B cell (primary cell): ENCODE measurements at places on chromosomes 2 and 18. TPM values are rescaled to one million over a fixed set of nuclear protein-coding genes. Genes with fewer than 3 reads are reported as not detected.

The SLC11A1 gene
- total RNA-seq = 6.5 and 7.0 TPM in 2 replicates

The VAMP5 gene
- total RNA-seq = 10.9 and 16.9 TPM in 2 replicates

The CNDP1 gene
- 0.51 and 0.57 TPM in 2 replicates for total RNA-seq

The IL1R2 gene
- total RNA-seq = not detected in 2 replicates

The MRPS5 gene
- 46.3 and 48.9 TPM in 2 replicates for total RNA-seq

The OSBPL1A gene
- total RNA-seq = 0.63 and 0.86 TPM in 2 replicates

The C2orf42 gene
- total RNA-seq = 42.9 and 45.2 TPM in 2 replicates

The ANKRD30BL gene
- not detected in 2 replicates for total RNA-seq

The NTSR2 gene
- total RNA-seq = not detected in 2 replicates

The MYOM1 gene
- 12.8 and 16.1 TPM in 2 replicates for total RNA-seq

The MYL1 gene
- total RNA-seq = not detected in 2 replicates

The TMEM200C gene
- not detected in 2 replicates for total RNA-seq

DNA sequence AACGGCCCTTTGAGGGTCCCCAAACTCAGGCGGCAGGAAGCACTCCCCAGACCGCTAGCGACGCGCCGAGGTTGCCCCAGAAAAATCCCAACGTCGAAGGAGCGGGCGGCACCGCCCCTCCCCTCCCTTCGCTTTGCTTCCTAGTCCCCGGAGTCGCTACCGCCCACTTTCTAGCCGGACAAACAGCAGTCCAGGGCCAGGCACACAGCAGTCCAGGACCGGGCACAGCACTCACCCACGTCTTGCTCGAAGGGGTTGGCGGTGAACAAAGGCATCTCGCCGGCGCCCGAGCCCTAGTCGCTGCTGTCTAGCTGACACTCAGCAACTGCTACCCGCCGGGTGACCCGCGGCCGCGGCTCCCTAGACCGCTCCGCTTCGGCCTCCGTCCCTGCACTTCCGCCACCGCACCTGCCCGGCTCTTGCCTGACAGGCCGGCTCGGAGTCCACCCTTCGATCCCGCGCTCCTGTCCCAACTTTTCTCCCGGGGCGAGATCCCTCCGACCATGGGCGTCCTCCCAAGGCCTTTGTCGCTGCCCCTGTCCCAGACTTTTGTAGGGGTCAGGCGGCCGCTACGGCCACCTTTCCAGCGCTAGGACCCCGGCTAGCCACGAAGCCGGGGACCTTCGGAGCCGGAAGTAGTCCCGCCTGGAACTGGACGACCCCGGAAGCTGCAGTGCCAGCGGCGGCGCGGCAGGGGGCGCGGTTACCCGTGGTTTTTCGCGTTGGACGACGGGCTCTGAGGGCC lies at the start of gene STAM2:
Gene STAM2 (minus strand): TSS at position 396 of the 745 bp plus-strand sequence. CDS start 121 bp downstream, at position 275.
- DNase-seq = peak; percentile 96

- peak; percentile 71 for DNase-seq
Measured at GRCh38 chr2:213251618-213252017, 32.6 kb upstream of the SPAG16 start.

DNA sequence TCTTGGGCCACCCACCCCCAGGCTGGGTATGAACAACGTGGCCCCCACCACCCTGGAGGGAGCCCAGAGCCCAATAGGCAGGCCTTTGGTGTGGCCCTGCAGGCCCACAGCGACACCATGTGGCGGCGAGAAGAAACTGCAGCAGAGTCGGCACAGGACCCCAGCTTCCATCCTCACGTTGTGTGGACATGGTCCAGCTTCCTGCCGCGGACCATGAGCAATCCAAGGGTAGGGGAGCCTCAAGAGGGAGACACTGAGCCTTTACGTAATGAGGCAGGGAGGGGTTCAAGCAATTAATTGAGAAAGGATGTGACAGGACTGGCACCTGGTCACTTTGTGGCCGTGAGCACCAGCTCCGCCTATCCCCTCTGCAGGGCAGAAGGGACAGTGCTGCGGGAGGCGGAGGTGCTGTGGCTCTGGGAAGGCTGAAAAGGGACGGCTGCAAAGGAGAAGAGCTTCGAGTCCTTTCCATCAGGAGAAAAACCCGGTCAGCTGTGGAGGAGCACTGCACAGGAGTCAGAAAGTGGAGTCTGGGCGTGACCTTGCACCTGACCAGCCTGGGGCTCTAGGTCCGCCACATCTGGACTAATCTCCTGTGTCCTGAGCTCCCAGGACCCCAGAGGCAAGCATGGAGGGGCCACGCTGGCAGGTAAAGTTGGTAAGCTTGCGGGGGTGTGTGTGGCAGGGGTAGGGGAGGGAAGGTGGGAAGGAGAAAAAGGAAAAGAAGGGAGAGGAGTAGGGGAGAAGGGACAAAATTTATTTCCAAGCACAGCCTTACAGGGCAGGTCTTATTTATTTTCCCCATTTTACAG lies 44.9 kb downstream of the TMEM37 start:
- peak; percentile 58 for DNase-seq

DNA sequence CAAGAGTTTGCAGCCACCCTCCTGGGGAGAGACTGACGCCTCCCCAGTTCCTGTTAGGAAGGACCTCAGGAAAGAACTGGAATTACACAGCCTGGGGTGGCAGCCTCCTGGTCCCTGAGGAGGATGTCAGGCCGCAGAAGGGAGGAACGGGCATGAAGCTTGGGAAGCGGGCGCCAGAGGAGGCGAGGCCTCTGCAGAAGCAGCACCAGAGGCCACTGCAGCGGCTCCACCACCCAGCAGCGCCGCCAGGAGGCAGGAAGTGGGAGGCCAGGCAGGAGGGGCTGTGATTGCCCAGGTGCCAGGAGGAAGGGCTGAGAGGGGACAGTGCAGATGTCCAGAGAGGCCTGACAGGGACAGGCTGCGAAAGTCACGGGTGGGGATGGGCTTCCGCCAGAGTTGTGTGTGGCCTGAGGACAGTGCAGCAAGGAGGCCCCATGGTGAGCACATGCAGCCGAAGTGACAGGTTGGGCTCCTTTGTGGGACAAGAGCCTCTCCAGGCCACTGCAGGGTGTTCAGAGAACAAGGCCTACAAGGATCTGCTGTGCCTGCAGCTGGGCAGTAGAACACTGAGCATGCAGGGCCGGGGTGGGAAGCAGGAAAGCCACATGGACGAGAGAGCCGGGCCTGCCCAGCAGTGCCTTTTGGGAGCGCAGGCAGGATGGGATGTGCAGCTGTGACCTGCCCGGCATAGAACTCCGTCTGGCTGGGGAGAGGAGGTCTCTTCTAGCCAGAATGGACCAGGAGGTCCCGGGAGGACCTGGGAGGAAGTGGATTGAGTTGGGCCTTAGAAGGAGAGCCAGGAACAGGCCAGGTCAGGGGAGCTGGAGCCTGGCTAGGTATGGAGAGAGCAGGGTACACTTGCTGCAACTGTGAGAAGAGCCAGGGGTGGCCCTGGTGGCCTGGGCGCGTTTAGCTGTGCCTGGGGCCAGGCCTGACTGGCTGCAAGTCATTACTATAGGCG lies 39.1 kb upstream of the ALPP start:
- no peak for DNase-seq

DNA sequence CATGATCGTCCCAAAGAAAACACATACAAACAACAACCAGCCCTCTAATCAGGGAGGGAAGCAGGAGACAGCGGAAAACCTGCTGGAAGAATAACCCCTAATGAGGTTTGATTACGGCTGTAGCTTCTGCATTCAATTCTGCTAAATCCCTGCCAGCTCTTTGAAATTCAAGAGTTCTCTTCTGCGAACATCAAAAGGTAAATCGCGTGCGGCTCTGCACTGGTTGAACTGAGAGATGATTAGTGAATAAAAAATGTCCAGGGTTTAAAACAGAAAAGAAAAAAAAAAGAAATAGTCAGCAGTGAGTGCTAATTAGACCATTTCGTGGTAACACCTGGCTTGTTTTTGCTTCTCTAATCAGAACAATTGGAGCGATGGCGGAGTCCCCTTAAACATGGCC lies 153.0 kb upstream of the CAPN13 start:
- no peak for DNase-seq

DNA sequence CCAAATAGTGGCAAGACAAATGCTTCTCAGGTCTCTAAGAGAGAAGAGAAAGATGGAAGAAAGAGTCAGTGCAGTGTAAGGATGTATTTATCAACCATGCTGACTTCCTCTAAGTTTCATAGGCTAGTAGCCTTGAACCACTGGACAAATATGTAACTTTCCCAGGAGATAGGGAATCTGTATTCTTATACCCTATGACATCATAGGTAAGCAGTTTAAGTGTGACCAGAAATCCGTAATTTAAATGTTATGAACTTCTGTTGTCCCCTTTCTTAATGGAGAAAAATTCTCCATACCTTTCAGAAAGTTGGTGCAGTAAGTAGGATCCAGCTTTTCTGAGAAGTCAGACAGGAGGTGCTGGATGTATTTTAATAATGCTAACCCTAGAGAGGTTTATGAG lies 256.2 kb downstream of the LNPK start:
- no peak for DNase-seq

DNA sequence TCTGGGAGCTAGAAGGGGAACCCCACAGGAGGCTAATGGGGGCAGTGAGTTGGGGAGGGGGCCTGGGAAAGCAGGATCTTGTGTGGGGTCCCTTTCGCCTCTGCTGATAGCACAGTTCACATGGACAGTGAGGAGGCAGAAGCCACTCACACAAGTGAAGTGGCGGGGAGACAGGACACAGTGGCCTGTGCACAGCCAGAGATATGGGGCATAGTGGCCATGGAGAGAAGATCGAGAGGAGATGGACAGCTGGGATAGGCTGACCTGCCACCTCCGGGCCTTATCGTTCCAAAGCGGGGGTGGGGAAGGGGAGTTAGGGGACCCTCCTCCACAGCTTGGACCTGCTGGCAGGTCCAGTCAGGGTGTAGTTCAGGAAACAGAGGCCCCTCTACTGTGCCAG lies 69.8 kb upstream of the EDAR start:
- DNase-seq = no peak

DNA sequence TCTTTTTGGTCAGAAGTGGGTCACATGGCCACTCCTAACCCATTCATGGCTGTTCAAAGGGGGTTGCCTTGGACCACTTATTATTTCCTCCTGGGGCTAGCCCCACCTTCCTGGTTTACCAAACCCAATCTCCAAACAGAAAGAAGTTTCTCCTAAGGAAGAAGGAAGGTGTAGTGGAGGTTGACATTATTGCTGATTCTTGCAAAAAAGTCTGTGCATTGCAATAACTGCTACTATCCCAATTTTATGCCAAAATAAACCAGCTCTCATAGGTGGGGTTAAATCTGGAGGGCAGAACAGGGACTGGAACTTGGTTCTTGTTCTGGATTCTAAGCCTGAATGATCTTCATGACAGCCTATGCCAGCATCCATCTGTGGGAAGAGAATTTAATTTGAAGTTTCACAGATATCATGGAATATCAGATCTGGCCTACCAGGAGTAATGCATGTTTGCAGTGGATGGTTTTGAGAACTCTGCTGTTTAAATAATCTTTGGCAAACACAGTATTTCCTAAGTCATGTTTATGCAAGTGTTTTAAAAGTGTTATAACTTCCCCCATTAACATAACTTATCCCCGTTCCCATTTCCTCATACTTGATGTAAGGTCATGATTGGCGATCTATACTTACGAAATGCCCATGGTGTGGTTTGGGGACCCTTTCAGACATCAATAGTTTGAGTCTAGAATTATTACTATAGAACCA lies 11.9 kb downstream of the ANXA4 start:
- DNase-seq = no peak

GRCh38 chr2:228628682-228629081 lies 447.2 kb upstream of the SPHKAP start:
- DNase-seq = no peak

DNA sequence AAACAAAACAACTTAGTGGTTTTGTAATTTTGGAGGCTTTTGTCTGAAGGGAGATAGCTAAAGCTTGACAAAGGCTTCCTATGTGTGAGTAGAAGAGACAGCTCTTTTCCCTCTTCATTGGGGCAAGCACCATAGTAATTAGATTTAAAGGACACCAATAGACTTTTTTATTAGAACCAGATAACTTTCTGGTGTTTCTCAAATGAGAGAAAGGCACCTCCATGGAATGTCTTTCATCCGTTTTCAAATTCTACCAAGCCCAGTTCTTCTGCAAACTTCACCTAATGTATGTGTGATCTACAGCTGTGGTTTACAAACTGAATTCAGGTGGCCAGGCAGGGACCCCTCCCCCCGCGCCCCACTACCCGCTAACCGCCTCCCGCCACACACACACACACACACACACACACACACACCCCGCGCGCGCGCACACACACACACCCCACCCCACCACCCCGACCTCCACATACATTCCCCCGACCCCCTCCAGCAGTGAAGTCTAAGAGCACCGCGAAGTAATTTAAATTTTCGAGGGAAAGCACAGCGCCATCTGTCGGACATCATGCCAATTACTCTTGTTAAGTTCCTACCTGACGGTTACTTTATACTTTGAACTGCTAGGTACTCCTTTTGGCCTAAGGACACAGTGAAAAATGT lies 31.6 kb upstream of the PPP1R1C start:
- DNase-seq = peak; percentile 71

DNA sequence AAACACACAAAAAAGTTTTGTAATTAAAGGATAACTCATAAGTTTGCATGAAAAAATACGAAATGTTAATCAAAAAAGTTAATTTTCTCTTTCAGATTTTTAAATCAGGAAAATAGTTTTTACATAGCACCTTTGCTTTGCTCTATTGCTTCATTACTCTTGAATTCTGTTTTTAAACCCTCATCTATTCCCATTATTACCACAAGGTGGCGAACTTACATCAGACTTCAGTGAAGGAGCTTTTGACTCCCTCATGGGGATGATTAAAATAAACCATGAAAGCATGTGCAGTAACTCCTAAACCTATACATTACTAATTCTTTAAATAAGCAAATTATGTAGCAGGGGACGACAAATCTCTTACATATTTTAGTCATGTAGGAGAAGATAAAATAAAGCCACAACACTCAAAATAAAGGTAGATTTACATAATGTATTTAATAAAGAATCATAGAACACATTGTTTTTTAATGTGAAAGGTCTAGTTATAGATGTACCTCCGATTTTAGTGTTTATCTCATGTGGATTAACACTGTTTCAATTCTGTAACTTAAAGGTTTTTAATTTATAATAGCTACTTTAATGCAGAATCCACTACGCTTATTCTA lies 105.2 kb downstream of the NETO1 start:
- DNase-seq = peak; percentile 73

- DNase-seq = no peak
Measured at GRCh38 chr2:135317375-135317774, 213.6 kb downstream of the ZRANB3 start.

DNA sequence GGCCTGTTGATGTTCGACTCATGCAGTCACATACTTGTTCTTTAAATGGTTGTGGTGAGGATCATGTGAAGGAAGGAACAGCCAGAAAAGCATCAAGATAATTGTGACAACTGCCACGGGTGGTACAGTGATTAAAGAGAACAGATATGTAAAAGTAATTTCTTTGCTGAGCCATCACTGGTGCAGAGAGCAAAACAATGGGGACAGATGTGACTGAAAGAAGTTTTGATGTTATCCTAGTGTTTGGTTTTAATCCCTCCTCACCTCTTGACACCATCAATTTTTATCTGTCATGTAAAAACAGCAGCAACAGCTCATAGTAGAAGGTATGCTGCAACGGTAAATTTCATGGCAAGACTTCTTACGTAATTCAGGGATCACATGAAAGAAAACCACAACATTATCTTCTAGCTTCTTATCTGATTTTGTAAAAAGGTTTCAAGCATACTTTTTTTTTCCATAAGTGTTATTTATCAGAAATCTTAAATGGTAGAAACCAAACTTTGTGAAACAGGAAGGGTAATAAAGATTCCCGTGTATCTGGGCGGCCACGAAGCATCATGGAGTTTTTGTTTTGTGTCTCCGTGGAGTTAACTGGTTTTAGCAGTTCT lies 65.2 kb downstream of the PLCL1 start:
- no peak for DNase-seq

GRCh38 chr18:36593001-36593400 lies 235.8 kb downstream of the TPGS2 start:
- no peak for DNase-seq

GRCh38 chr2:160918906-160919503 lies 241.2 kb upstream of the TANK start:
- peak; percentile 5 for DNase-seq
